Stimulated activated naive CD4-positive, alpha-beta T cell treated with Interleukin-2 at 50 U/mL for 16 hours (primary cell): ENCODE measurements at places on chromosomes 2 and 18.

- no peak for DNase-seq
Observed at GRCh38 chr2:175228179-175228578, 46.7 kb upstream of the ATP5MC3 start.

DNA sequence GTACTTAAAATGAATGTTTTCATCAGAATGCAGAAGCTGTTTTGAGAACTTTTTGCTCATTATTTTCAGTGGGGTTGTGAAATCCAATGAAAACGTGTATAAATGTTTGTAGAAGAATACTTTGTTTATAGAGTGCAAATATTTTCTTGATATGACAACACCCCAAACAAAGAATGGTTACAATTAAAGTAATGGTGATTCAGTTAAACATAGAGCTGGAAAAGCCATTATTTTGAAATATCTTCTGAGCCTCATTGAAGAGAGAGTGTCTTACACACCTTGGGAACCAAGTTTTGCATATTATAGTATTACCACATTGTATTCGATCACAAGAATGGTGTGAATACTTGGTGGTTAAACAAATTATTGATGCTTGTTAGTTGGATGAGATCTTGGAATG, 48.7 kb downstream of the SPTBN1 start:
- DNase-seq, result no peak

DNA sequence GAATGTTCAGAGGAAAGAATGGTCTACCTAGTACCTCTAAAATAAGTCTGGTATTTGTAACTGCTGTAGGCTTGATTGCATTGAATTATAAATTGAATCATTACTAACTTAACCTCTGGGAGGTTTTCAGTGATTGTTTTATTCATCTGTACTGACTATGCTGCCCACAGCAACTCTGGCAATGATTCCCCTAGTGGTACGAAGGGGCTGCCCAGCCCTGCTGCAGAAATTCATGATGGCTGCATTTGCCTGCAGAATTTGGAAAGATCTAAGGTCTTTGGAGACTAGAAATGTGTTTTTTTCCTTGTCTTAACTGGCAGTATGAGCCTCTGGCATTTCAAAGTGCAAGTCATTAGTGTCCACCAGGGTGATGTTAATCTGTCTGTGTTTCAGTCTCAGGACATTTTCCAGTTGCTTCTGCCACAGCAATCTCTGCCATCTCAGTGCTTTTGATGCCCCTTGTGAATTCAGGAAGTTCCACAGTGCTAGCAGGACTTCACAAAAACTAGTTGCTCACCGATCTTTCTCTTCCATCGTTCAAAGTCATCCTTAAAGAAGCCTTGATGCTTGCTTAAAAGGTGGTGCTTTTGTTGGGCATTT, 13.4 kb upstream of the LRPPRC start:
- DNase-seq, result no peak

DNA sequence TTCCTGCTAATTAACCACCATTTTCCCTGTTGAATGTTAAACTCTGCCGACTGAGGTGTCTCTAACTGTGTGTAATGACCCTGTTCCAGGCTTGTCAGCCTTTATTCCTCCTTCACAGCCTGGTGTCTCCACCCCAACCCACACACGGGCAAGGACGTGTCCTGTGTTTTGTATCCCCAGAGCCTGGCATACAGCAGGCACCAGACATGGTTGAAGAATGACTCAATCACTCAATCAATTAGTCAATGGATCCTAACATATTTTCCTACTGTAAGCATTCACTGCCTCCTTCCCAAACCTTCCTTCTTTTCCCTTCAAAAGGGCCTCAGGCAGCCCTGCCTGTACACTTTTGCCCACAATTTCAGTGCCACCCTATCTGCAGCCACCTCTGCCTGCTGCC, 2.7 kb upstream of the TNS1 start:
- DNase-seq, result no peak

DNA sequence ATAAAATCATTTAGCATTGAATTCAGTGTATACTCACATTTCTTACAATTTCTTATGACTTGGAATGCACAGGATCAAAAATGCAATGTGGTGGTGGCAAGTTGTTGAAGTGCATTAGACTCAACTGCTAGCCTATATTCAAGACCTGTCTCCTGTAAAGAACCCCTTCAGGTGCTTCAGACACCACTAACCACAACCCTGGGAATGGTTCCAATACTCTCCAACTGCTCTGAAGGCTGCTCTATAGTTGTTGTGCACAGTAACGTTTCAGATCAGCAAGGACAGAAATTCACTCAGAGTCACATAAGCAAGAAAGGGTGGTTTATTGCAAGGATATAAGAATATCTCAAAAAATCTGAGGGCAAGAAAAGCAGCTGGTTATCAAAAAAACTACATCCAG, 6.5 kb downstream of the GKN1 start:
- no peak for DNase-seq

DNA sequence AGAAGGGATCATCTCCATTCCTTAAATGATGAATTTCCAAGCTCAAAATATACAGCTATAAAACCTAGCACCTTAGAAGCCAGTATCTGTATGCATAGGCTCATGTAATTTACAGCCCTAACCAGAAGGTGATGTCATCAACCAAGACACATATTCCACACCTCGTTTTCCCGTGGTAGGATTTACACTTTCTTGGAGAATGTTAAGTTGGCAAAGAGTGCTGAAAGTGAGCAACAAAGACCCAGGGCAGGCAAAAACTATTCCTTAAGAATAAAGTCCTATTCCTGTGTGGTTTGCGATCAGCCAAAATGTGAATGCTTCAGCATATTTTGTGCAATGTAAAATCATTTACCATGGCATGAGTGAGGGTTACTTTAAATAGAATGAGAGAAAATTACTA, 247.1 kb downstream of the OSR1 start:
- no peak for DNase-seq

- DNase-seq, result no peak
Observed at GRCh38 chr2:111225856-111226255, 105.1 kb downstream of the BCL2L11 start.
